ENCODE measurements at places on chromosomes 4 and X. TPM values are rescaled to one million over a fixed set of nuclear protein-coding genes. Genes with fewer than 3 reads are reported as not detected.

SUPT20HL2 gene
- total RNA-seq = 0.13 TPM

CPLX1 gene
- 3.9 TPM for total RNA-seq

TMPRSS11B gene
- not detected for total RNA-seq

OPRPN gene
- not detected for total RNA-seq

DNA sequence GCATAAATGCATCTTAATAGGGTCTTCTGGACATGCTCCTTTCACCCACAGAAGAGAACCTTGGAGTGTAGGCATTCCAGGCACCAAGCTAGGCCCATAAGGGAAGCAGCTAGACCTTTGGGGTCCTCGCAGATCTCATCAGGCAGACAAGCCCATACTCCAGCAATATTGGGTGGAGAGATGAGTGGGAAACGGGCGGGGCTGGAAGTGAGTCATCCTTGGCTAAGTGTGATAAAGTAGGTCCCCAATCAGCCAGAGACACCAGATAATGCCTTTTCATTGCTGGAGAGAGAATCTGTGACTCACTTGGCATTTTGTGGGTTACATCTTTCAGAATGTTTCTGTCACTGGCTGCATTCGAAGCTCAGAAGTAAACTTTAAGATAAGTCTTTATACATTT is 133.3 kb upstream of the MBNL3 start:
- no peak for DNase-seq

GRCh38 chr4:23946299-23946698 is 56.5 kb upstream of the PPARGC1A start:
- DNase-seq = no peak

GRCh38 chr4:17033025-17033767 is 134.8 kb upstream of the LDB2 start:
- DNase-seq = no peak

- no peak for DNase-seq
Measured at GRCh38 chrX:36961590-36961989, 46.6 kb upstream of the FAM47C start.

DNA sequence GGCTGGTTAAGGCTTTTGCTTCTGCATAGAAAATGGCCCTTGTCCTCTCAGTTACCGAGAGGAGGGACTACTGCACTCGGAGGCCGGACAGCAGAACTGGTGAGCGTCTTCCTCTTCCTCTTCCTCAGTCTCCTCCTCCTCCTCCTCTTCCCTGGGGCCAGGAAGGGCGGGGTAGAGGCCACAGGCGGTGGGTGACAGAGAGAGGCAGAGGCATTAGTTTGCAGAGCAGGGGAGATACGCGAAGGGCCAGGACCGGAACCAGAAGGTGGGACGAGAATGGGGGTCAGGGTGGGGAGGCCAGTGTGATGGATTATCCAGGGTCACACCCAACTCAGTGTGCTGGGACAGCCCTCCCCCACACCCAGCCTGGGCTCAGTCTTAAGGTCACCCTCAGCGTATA is 14.5 kb downstream of the IQSEC2 start:
- DNase-seq = no peak

- peak; percentile 15 for DNase-seq
Measured at GRCh38 chr4:36351082-36351666, 69.8 kb downstream of the DTHD1 start.

GRCh38 chrX:152070144-152070543 is 68.2 kb downstream of the MAGEA10 start:
- no peak for DNase-seq

DNA sequence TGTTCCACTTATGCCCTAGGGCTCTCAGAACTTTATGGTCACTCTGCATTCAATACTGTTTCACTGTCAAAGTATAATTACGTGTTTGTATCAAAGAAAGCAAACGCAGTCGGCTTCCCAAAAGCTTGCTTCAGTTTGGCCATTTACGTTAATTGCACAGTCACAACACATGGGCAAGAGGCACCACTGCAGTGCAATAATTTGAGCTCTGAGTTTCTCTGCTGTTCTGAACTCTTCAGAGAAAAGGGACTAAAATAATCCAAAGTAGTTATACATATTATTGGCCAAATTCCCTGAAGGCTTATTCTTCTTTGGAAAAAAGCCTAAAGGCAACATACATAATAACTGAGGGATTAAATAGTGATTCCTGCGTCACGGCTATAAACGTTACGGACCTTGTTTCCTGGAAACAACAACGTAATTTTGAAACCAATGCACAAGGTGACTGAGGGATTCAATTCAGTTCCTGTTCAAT is 51.3 kb downstream of the RNF150 start:
- no peak for DNase-seq

- no peak for DNase-seq
Measured at GRCh38 chr4:145822181-145822580, 116.4 kb downstream of the ZNF827 start.

- no peak for DNase-seq
Measured at GRCh38 chrX:73922856-73923455, 360.0 kb downstream of the CHIC1 start.

DNA sequence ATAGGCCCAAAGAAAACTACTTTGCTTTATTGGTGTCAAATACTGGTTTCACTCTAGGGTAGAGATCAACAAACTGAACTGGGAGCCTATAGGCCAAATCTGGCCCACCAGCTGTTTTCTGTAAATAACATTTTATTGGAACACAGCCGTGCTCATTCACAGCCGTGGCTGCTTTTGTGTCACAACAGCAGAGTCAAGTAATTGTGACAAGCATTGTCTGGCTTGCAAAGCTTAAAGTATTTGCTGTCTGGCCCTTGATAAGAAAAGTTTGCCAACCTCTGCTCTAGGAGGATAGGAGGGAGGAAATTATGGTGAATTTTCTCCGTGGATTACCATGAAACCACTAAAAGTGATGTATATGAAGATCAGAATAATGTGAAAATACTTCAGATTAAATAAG is 53.4 kb downstream of the GPAT3 start:
- no peak for DNase-seq

DNA sequence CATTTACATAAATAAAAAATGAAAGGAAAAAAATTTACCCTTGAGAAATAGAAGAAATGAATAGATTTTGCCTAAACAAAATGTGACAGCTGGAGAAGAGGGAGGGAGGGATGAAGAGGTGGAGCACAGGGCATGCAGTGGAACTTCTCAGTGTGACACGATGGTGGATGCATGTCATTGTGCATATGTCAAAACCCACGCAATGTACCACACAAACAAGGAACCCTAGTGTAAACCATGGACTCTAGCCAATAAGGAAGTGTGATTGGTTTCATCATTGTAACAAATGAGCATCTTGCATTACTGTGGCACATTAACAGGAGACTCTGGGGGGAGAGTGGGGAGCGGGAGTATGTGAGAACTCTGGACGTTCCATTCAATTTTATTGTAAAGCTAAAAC is 58.6 kb downstream of the GATB start:
- DNase-seq = no peak

Measured in ovary (tissue), 10 donors.